Stimulated activated CD4-positive, alpha-beta T cell treated with anti-CD3 and anti-CD28 coated beads, Interleukin-1b, Interleukin-23, amount 100 ng/mL, for 48 hours (primary cell): ENCODE measurements at places on chromosomes 2 and 18.

- DNase-seq = no peak
Measured at GRCh38 chr2:145411493-145411892, 891.6 kb upstream of the ZEB2 start.

DNA sequence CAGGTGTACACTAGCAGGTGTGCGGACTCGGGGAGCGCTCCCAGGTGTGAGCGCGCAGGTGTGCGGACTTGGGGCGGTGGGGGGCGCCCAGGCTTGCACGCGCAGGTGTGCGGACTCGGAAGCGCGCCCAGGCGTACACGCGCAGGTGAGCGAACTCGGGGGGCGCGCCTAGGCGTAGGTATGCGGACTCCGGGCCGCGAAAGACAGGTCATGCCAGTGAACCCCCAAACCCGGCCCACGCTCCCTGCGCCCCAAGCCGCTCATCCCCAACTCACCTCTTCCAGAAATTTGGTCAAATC lies 342 bp downstream of the CYB5A start:
- DNase-seq = no peak

DNA sequence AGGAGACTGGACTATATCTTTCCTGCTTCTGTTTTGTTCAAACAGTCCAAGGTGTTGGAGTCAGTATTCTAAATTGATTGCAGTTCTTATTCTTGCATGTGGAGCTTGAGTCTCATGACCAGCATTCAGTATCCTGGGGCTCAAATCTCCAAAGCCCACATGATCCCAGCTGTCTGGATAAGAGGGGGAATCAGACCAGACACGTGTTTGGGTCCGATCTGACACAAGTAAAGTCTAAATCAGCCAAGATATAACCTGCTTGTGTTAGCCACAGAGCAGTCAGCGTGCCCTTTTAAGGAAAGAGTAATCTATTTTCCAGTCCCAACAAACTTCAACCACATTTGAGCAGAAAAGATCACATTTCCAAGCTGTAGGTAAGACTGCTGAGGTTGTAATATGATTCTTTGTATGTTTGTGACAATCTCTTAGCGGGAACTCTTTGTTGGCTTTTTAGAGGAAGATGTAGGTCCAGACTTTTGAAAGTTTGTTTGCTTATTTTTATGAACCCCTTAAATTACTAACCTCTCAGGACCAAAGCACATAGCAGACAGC lies 334.6 kb downstream of the SLC4A3 start:
- no peak for DNase-seq

DNA sequence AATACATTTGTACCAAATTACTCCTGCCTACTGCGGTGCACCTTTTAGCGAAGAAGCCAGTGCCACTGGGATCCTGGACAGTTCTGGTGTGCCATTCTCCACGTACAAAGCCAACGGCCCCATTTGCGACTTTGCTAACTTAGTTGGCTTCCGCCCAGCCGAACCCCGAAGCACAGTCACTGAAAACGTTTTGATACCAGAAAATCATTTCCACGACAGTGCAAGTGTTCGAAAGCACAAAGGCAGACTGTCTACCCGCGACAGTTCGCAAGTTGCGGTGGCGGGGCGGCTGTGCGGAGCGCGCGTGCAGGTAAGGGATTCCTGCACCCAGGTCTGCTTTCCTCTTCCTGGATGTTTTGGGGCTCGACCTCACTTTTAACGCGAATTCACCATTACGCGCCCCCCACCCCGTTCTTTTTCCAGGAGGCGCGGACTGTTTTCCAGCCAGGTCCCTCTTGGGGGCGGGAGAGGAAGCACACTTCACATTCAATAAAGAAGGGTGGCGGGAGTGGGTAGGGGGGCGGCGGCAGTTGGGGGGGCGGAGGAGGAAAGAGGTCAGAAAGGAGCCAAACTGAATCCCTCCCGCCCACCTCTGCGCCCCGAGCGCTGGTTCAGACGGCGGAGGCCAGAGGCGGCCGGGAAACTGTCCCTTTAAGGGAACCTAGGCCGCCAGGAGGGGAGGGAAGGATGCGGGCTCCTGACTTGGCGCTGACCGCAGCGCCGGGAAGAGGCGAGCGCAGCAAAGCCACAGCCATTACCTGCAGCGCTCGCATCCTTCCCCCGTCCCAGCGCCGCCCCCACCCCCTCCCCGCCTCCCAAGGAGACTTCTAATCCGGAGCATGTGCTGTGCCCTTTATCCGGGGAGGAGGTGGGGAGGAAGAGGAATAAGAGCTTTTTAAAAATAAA lies 107.4 kb upstream of the KCTD1 start:
- DNase-seq = no peak

DNA sequence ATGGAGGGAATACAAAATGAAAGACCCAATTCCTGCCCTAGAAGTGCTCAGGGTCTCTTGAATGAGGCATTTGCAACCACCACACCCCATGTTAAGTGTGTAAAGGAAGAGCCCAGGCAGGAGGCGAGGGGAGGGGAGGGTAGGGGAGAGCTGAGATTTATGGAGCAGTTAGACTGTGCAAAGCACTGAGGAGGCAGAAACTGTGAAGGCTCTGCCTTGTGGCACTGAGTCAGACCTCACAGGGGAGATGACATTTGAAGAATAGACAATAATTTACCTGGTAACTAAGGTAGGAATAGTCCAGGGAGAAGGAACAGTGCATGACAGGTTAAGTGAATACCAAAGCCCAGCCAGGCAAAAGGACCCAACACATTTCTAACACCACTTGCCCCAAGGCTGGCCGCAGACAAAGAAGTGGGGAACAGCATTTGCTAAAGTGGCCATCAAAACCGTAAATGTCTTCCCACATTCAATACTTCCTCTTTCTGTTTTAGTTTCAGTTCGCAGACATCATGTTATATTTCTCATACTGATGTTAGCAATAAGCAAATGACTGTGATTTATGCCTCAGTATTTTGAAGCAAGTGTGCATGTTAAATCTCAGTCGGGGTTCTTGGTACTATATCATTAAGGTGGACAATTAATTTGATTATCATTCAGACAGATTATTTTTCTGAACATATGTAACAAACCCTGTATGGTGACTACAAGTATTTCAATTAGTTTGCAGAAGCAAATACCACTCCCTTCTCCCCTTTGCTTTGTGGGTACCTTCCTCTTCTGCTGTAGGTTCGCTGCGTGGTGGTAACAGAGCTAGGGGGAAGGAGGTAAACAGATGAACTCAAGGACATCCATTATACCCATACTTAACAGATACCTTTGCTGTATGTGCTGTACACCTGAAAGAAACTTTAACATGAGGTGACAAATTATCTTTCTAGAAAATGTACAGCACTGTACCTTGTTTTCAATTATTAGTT lies 27.5 kb downstream of the CDH20 start:
- no peak for DNase-seq

DNA sequence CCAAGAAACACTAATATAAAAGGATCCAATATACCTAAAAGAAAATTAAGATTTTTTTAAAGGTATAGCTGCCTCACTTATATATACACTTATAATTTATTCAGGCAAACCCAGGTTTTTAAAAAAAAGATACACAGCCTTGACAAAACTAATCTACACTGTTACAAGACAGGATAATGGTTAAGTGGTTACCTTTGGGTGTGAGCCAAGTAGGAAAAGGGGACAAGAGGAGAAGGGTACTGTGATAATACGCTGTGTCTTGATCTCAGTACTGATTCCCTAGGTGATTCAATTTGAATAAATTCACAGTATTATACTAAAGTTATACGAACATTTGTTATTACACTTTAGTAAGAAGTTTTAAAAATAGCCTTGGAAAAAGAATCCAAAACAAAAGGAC lies 30.6 kb downstream of the KLHL41 start:
- DNase-seq = no peak

- DNase-seq = no peak
Measured at GRCh38 chr2:101921319-101921952, 70.3 kb upstream of the IL1R2 start.

- DNase-seq = no peak
Measured at GRCh38 chr18:49044898-49045297, 94.1 kb upstream of the SMAD7 start.

DNA sequence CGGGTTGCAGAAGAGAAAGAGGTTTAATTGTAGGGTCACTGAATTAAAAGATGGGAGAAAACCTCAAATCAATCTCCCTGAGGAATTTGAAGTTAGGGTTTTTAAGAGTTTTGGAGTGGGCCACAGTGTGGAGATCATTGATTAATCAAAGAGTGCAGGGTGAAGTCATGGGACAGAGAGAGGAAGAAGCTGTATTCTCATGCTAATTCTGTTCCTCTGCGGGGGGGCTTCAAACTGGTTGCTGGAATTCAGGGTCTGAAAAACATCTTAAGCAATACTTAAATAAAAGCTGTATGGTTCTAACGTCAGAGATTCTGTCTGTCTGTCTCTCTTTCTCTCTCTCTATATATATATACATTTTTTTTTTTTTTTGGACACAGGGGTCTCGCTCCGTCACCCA lies 169.8 kb upstream of the SPATS2L start:
- DNase-seq = no peak

- DNase-seq = no peak
Measured at GRCh38 chr2:194750926-194751325, 906.1 kb upstream of the SLC39A10 start.
